ENCODE measurements at places on chromosomes 13 and 19. TPM values are rescaled to one million over a fixed set of nuclear protein-coding genes. Genes with fewer than 3 reads are reported as not detected.

DNA sequence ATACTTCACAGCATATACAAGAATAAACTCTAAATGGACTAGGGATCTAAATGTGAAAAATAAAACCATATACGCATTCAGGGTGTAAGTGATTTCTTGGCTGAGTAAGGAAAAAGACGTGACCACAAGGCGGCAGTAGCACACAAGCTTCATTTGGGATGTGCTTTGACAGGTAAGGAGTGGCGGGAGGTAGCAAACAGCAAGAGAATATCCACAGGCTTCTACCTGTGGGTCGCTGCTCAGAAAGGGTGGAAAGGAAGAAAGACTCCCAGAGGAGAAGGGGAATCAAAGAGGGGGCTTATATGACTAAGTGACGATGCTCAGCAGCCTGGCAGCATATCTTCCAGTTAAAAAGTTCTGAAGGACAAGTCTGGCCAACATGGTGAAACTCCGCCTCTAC is 2.5 kb upstream of the ZNF121 start:
- no peak for DNase-seq

GRCh38 chr19:35845215-35846037 is 6.9 kb downstream of the NPHS1 start:
- peak; percentile 96 for DNase-seq

DNA sequence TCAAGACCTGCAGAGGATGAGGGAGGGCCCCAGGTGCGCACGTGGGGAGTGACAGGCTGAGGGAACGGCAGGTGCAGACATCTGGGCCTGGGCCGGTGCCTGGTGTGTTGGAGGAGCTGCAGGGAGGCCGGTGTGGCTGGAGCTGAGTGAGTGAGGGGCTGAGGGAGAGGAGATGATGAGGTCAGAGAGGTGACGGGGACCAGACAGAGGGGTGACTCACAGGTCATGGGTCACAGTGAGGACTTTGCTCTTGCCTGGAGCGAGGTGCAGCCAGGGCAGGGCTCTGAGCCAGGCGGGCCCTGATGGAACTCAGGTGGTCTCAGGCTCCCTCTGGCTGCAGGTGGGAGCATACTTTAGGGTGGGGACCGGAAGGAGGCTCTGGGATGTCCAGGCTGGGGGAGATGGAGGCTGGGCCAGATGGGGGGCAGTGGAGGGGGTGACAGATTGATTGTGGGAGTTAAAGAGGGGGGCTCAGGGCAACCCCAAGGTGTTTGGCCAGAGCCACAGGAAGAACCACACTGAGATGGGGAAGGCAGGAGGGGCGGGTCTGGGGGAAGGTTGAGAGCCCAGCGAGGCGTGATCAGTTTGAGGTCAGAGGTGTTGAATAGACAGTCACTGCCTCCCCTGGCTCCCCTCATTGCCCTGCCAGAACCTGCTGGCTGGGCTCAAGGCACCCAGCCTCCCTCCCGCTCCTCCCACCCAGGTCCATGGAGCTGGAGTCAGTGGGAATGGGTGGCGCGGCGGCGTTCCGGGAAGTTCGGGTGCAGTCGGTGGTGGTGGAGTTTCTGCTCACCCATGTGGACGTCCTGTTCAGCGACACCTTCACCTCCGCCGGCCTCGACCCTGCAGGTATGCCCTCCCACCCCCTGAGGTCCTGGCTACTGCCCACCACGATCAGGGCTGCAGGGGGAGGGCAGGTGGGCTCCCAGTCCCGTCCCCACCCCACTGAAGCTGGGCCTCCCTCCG is 8.4 kb downstream of the ARHGAP33 start:
- DNase-seq = no peak

DNA sequence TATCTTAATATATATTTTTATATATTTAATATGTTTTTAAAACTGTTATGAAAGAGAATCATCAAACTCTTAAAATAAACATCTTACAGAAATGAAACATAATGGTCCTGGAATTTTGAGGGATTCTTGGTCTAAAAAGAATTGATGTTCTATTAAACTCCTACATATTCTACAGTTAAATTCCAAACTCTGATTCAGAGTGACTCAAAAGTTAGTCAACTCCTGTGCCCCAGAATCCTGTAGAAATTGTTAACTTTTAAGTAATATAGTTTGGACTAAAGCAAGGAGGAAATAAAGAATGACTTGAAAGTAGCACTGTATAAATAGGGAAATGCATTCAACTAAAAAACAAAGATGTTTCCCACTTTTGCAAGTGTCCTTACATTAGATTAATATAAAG is 47.7 kb downstream of the FNDC3A start:
- DNase-seq = peak; percentile 24

- no peak for DNase-seq
Observed at GRCh38 chr13:110523838-110524540, 37.5 kb downstream of the RAB20 start.

DNA sequence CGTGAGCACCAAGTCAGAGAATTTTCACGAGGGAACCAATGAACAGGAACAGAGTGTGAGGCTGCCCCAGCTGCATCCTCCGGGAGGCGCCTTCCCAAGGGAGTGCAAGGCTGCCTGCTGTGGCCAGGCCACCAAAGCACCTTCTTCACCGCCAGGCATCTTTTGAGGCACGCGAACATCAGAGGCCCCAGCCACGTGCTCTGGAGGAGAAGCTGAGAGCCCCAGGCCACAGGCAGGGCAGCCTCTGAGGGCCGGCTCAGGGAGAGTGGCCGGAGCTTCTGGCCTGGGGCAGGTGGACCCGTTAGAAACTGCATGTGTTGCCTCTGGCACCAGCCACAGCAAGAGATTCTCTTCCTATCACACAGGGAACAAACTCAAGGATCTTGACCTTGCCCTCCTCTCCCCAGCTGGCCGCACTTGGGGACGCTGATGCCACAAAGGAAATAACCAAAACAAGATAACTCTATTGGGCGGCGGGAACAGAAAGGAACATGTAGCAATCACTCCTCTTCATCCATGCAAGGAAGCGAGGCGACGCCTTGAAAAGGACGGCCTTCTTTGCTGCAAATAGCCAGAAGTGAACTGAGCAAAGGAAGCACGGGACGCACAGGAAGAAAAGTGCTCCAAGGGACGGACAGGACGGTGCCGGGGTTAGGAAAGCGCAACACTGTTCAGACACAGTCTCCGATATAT is 19.9 kb downstream of the GAS6 start:
- no peak for DNase-seq

DNA sequence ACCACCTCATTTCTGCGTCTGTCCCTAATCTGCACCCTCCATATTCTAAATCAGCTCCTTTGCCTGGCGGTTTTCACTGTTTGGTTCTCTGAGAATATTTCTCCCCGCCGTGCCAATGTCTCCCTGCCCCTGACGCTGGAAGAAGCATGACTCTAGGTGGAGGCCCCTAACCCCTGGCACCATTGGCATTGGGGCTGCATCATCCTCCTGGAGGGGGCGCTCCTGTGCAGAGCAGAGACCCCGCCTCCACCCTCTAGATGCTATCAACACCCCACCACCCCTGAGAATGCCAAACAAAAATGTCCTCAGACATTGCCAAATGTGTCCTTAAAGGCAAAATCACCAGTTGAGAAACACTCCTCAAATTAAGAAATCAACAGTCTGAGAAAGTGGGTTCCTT is 6.5 kb downstream of the ZSCAN5B start:
- DNase-seq = no peak

DNA sequence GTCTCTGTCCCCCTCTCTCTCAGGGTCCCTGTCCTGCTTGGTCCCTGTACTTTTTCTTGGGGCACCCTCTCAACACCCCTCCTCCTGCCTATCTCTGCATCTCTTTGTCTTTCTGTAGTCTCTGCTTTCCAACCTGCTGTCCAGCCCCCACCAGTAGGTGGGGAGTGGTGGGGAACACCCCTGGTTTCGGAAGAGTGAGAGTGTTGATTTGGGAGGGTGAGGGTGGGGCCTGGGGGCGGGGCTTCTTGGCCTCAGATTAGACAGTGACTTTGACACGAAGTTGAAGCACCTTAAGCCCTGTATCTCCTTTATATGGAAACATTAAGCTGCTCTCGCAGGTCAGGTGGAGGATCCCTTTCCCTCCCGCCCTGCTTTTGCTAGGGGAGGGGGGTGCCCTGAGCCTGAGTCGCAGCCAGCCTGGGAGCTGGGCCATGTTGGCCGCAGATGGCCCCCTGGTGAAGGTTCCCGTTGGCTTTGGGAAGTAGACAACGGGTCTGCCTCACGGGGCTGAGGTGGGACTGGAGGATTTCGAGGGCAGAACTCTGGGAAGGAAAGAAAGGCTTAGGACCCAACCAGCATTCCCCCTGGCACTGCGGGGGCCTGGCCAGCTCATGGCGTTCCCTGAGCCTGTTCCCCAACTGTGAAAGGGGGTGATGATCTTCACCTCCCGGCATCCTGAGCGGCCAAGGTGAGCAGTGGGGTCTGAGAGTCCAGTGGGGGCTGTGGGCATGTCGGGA is at the start of gene KCNJ14:
Gene KCNJ14, plus strand, starts transcription at position 404 of the 737 bp plus-strand sequence. CDS start 6,151 bp downstream, outside the sequence.
- no peak for DNase-seq

DNA sequence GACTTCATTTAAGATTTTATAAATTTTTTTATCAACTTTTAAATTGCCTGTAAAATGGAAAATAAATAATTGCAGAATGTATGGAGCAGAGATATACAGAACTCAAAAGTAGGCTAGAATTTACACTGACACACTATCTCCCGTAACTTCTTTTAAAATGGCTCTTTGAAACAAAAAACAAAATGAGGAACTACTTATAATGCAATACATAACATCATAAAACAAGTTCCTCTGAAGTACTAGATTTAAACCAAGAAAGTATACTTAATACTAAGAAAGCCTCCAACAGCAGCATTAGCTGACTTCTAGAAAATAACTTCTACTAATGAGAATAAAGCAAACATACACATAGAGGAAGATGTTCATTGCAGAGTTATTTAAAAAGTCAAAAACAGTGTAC is 17.0 kb downstream of the RBM26 start:
- DNase-seq = no peak

DNA sequence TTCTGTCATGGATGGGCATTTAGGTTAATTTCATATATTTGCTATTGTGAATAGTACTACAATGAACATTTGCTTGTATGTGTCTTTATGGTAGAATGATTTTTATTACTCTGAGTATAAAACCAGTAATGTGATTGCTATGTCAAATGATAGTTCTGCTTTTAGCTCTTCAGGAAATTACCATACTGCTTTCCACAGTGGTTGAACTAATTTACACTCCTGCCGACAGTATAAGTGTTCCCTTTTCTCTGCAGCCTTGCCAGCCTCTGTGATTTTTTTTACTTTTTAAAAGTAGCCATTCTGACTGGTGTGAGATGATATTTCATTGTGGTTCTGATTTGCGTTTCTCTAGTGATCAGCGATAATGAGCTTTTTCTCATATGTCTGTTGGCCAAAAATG is 6.5 kb downstream of the SIGLEC7 start:
- no peak for DNase-seq

- DNase-seq = no peak
Observed at GRCh38 chr19:29526730-29527499, 1.1 kb downstream of the VSTM2B start.

DNA sequence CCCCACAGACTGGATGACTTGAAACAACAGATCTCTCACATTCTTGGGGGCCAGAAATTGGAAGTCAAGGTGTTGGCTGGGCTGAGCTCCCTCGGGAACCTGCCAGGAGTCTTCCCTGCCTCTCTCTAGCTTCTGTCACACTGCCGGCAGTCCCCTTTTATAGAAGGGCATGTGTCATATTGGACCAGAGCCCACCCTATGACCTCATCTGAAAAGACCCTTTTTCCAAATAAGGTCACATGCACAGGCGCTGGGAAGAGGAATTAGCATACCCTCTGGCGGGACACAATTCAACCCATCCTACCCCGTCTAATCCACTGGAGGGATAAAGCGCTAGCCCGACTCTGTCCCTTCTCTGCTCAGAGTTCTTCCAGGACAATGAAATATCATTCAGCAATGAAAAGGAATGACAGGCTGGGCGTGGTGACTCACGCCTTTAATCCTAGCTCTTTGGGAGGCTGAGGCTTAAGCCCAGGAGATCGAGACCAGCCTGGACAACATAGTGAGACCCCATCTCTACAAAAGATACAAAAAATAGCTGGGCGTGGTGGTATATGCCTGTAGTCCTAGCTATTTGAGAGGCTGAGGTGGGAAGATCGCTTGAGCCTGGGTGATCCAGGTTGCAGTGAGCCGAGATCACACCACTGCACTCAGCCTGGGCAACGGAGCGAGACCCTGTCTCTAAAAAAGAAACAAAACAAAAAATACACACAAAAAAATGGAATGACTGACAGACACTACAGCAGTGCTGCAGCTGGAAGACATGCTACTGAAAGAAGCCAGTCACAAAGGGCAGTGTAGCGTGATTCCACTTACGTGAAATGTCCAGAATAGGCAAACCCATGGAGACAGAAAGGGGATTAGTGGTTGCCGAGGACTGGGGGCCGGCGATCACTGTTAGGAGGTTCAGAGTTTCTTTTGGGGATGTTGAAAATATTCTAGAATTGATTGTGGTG is 28.5 kb downstream of the MEIS3 start:
- DNase-seq = no peak

- DNase-seq = no peak
Observed at GRCh38 chr19:4622695-4623421, 16.5 kb upstream of the TNFAIP8L1 start.

- no peak for DNase-seq
Observed at GRCh38 chr19:54677217-54677616, 14.4 kb downstream of the LILRB4 start.

GRCh38 chr19:44814517-44814916 is 5.6 kb downstream of the BCAM start:
- no peak for DNase-seq

DNA sequence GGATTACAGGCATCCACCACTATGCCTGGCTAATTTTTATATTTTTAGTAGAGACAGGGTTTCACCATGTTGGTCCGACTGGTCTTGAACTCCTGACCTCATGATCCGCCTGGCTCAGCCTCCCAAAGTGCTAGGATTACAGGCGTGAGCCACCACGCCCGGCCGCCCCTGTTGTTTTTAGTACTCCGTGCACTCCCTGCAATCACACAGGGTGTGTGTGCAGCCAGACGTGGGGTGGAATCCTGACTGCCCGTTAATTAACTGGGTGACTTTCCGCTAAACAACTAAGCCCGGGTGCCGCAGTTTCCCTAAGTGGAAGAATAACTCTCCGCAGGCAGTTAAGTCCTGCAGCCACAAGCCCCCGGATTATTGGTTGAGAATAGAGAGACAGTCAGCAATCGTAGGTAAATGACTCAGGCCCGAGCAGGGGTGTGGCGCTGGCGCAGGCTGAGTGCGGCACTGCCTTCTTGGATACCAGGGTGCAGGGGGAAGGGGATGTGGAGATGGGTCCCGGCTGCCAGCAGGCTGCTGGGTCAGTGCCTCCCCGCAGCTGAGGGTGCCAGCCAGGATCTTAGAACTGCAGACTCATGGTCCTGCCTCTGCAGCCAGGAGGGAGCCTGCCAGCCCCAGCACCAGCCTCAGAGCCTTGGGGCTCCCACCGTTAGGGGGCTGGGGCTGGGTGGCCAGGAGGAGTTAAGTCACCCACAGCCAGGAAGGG is 6.1 kb upstream of the FXYD3 start:
- DNase-seq = peak; percentile 54

GRCh38 chr19:10227026-10227971 is 3.8 kb downstream of the S1PR2 start:
- DNase-seq = no peak

FFAR1 gene
- polyA plus RNA-seq = not detected

SBK3 gene
- polyA plus RNA-seq = 1.1 TPM

IRS2 gene
- polyA plus RNA-seq = 3.9 TPM

PHLDB3 gene
- polyA plus RNA-seq = 12.0 TPM

TMEM238 gene
- polyA plus RNA-seq = 2.7 TPM

ACP5 gene
- polyA plus RNA-seq = not detected

PDE4C gene
- polyA plus RNA-seq = 0.65 TPM

KIR2DL3 gene
- not detected for polyA plus RNA-seq

BEST2 gene
- not detected for polyA plus RNA-seq

FUT3 gene
- polyA plus RNA-seq = not detected

CYSLTR2 gene
- not detected for polyA plus RNA-seq

KIR2DL4 gene
- not detected for polyA plus RNA-seq
